ENCODE measurements at places on chromosomes 5 and 9.

DNA sequence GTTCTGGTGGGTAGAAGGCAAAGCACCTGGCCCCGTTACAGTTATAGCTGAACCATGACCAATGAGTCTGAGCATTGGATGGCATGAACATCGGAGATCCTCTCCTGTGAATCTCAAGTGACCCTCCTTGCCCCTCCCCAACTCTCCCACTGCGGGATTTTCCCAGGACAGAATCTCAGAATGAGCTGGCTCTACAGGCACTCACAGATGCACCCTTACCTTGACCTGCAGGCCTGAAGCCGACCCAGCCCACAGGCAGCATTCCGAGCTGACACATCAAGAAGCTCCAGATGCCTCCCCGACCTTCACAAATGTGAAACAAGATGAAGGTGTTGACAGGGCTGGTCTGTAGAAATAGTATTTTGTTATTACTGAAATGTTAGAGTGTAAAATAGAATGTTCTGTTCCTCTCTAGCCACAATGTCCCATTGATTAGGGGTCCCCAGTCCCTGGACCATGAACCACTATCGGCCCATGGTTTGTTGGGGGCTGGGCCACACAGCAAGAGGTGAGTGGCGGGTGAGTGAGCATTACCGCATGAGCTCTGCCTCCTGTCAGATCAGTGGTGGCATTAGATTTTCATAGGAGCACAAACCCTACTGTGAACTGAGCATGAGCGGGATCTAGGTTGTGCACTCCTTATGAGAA is 263.4 kb downstream of the AUH start:
- no peak for DNase-seq

- DNase-seq = no peak
Observed at GRCh38 chr9:104774831-104775573, 11.1 kb downstream of the NIPSNAP3B start.

DNA sequence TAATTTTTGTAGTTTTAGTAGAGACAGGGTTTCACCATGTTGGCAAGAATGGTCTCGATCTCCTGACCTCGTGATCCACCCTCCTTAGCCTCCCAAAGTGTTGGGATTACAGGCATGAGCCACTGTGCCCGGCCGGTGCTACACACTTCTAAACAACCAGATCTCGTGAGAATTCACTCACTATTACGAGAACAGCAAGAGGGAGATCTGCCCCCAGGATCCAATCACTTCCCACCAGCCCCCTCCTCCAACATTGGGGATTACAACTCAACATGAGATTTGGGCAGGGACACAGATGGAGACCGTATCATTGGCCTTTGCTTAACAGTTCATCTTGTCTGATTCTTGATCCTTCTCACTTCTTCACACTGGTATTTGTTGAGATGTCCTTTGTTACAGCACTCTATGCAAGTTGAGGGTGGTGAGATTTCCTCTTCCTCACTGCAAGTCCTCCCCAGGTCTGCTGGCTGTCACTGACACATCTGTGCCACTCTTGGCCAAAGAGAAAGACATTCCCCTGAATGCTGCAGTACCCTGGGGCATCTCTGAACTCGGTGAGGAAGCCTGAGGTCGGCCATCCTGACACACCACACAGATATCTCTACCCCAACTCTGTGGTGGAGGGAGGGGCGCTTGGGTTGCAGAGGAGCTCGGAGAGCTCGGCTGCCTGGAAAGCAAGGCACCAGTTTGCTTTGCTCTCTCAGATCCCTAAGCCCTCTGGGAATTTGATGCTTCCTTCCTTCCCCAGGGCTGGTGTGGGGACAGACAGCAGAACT is 4.2 kb upstream of the SUB1 start:
- no peak for DNase-seq

- peak; percentile 80 for DNase-seq
Observed at GRCh38 chr5:142248853-142249462, 75.9 kb downstream of the SPRY4 start.

DNA sequence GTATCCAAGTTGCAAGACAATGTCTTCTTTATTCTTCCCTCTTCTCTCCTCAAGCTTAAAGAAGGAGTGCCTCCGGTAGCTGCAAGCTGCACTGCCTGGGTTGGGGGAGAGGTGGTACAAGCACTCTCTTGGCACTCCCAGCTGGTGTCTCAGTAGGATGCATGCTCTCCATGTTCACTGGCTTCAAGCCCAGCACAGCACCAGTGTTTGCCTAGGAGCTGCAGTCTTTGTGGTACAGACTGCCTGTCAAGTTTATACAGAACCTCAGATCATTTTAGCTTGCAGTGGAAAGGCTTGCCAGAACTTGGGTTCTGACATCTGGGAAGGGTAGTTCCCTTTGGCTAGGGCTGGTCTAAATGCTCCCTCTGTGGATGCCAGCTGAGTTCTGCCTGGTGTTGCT is 505.6 kb downstream of the MAN2A1 start:
- no peak for DNase-seq

- peak; percentile 47 for DNase-seq
Observed at GRCh38 chr9:37944671-37945481, 40.9 kb upstream of the SLC25A51 start.

DNA sequence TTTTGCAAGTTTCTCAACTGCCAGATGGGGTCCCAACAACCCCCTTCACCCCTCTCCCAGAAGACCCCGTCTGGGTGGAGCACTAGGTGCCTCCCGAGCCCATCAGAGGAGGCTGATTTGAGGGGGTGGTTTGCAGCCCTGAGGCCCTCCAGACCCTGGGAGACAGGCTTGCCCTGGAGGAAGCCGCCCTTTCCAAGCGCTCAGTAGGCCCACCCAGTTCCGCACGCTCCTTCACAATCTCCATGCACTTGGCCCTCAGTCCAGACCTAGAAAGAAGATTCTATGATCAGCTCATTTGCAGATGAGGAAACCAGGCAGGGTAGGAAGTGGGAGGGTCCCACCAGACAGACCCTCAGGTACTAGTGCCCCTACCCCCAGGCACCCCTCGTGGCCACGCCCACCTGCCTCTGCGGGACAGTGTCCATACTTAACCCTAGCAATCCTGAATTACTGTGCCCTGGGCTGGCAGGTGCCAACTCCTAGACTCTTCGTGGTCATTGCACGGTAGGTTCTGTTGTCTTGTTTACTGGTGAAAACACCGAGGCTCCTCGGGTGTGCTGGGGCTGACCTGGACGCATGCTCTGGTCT is 22.3 kb downstream of the OR2V1 start:
- no peak for DNase-seq

GRCh38 chr9:137174722-137175293 is 3.0 kb upstream of the TMEM210 start:
- DNase-seq = no peak

- DNase-seq = no peak
Observed at GRCh38 chr9:137825324-137825989, 52.1 kb upstream of the CACNA1B start.

DNA sequence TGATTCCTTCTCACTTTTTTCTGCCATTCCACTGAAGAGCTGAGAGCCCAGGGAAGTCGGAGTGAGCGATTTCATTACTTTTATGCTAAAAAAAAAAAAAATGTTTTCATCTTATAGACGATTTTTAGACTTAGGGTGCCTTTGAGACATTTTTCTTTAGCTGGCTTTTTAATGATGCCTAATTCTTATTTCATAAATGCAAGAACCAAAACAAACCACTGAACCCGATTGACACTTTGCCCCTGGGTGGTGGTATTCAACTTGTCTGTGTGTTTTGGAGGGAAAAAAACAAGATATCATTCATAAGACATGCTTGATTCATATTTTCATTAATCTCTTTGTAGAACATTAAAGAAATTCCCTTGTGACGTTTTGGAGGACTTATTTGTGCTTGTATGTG is 2.4 kb downstream of the TLE4 start:
- DNase-seq = no peak

DNA sequence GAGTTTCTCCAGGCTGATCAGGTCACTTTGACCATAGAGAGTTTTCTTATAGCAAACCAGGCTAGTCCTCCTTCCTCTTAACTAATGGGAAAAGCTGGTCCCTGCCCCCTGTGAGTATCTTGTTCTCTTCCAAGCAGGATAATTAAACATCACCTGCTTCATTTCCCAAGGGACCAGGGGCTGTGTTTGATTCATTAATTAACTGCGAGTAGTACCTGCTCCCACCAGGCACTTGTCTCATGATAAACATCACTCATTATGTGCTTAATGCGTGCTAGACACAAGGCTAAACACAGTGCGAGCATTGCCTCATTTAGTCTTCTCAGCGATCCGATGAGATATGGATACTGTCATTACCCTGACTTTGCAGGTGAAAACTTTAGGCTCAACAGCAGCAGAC is 1.7 kb upstream of the FAM163B start:
- DNase-seq = no peak

DNA sequence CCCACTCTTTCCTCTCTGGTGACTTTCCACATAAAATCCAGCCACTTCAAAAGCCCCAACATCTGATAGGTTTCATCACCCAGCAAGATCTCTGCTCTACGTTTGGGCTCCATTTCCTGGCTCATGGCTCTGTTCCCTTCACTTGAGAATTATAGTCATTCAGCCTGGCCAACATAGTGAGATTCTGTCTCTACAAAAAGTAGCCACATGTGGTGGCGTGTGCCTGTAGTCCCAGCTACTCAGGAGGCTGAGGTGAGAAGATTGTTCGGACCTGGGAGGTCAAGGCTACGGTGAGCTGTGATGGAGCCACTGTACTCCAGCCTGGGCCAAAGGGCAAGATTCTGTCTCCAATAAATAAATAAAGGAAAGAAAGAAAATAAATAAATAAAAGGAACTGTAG is 83.3 kb upstream of the IGFBPL1 start:
- DNase-seq = no peak

GRCh38 chr5:89572696-89573095 is 689.7 kb upstream of the MEF2C start:
- no peak for DNase-seq

DNA sequence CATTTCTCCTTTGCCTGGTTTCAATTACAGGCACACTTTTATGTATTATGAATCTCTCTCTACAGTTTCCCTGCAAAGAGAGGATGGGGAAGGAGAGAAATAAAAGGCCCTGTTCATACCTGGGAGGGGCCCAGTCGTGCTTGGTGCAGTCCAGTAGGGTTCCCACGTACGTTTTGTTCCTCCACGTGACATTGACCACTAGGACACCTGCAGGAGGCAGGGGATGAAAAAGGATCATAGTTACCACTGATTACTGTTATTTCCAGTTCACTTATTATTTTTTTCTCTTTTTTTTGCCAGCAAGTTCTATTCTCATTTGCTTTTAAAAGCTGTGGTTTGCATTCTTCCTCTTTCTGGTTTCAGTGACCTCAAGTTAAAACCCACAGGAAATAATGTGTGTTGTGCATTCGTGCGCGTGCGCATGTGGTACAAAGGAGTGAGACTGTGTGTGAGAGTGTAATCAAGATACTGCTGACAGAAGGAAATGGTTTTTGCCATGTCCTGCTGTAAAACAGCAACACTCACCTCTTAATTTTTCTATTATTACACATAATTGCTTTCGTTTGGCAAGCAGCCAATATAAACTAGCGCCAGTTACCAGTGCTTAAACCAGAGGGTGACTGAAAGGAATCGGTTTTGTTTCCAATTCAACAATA is 96.8 kb downstream of the ZNF608 start:
- DNase-seq = peak; percentile 70

- no peak for DNase-seq
Observed at GRCh38 chr5:134642931-134643530, 5.6 kb upstream of the SEC24A start.

DNA sequence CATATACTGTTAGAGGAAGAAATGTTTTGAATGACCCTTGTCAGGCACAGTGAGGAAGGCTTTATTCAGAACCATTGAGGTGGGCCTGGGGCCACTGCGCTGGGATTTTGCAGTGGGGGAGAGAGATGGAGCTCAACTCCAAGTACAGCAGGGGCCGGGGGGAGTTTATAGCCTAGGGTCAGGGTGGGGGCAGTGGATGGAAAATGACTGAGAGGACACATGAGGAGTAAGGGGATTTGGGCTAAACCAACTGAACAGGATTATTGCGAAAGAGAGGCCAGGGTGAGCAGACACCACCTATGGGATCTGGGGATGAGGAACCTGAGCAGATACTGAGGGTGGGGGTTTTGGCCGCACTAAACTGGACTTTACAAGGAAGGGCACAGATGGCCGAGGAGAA is 6.3 kb downstream of the CEP72 start:
- DNase-seq = no peak

All from PC-3 (cell line).